ENCODE measurements at places on chromosomes 5 and 9. TPM values are rescaled to one million over a fixed set of nuclear protein-coding genes. Genes with fewer than 3 reads are reported as not detected.

DNA sequence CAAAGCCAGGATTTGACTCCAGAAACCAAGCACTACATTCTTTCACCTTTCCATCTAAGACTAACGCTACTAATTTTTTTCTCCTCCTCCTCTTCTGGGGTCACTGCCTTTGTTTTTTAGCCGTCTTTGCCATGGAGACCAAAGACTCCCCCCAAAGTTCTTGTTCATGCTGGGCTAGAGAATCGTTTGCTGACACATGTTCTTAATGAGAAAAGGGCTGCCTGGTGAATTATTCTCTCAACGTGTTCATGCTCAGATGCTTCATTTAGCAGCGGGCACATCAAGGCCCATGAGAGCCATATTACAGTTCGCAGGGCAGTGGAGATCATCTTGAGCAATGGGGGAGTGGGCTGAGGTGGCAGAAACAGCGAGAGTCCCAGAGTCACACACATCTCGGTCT, 134.9 kb downstream of the SLIT3 start:
- no peak for DNase-seq

DNA sequence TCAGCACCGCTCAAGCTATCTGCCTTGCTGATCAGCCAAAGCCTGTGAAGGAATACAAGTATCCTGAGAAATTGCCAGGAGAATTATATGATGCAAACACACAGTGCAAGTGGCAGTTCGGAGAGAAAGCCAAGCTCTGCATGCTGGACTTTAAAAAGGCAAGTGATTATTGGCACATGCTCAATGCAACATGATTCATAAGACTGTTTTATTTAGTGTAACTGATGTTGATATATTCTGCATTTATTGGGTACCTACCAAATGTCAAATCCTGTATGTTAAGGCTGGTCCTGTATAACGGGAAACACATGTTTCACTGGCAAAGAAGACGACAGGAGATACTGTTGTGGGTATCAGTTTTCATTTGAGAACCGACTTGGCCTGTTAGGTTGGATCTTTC, 69.0 kb downstream of the ADAMTS16 start:
- no peak for DNase-seq

DNA sequence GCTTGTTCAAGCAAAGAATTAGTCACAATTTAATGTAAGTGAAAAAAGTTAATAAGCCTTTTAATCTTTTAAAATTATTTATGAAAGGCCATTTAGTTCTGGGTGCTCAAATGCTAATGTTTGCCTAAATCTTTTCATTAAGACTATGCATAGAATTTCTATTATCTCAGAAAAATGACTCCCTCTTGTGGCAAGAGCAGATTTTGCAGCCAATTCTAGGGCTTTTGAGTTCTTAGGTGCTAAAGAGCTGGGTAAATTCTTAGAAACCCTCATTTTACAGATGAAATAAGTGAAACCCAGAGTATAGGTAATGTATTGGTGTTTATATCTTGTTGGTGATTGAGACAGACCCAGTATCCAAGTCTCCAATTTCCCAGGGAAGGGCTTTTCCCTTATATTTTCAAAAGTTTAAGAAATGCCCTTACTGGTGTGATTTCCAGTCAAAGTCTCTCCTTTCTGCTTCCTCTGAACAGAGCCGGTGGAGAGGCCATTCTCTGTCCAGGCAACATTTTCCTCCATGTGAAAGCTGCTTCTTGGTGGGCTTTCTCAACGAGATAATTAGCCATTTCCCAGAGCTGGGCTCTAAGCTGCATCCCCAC, 24.1 kb upstream of the PCSK5 start:
- peak; percentile 67 for DNase-seq

GRCh38 chr5:63686181-63686580, 276.1 kb downstream of the HTR1A start:
- no peak for DNase-seq

Gene CDC25C
- 15.0 TPM for total RNA-seq

GRCh38 chr9:4670591-4670990, 4.3 kb upstream of the SPATA6L start:
- no peak for DNase-seq

DNA sequence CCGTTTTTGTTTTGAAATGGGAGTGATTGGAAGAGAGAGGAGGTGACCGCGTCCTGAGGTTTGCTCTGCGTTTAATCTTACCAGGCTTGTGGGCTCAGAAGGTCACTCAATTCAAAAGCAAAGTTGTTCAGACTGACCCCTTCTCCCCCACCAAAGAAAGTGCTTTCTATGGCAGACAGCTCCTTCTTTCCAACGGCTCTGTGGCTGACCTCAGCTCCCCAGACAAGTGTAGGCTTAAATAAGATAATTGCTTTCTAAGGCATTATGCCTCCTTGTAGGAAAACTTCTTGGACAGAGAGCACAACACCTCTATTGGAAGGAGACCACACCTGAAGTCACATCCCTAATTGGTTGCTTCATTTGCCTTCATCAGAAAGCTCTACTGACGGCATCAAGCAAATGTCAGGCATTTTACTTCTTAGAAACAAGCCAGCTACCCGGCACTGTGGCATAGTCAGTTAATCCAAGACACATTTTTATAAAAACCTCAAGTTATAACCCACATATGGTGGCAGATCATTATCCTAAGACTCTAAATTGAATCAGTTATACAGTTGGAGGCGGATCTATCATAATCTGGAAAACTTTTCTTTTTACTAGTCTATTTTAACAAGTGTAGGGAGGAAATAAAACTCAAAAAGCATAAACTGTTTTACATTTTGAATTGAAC, 94.9 kb downstream of the TMEM174 start:
- DNase-seq = no peak

Gene WNT8A
- not detected for total RNA-seq
